ENCODE measurements at places on chromosomes 5 and 9.

DNA sequence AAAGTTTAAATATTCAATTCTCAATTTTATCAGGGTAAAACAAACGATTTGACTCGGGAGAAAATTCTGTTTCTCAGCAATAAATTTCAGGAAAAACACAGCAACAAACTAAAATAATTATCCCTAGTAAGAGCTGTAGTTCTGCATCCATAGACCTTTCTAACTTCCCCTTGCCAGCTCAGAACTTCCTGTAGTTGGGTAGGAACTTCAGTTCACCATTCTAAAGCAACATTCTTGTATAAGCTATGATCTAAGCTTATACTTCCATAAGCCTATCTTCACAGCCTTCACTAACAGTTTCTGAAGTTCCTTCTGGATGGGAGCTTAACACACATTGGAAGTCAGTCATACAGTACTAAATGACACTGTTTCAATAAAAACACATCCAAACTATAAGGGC is 96.6 kb downstream of the UBAP2 start:
- peak; percentile 13 for DNase-seq

DNA sequence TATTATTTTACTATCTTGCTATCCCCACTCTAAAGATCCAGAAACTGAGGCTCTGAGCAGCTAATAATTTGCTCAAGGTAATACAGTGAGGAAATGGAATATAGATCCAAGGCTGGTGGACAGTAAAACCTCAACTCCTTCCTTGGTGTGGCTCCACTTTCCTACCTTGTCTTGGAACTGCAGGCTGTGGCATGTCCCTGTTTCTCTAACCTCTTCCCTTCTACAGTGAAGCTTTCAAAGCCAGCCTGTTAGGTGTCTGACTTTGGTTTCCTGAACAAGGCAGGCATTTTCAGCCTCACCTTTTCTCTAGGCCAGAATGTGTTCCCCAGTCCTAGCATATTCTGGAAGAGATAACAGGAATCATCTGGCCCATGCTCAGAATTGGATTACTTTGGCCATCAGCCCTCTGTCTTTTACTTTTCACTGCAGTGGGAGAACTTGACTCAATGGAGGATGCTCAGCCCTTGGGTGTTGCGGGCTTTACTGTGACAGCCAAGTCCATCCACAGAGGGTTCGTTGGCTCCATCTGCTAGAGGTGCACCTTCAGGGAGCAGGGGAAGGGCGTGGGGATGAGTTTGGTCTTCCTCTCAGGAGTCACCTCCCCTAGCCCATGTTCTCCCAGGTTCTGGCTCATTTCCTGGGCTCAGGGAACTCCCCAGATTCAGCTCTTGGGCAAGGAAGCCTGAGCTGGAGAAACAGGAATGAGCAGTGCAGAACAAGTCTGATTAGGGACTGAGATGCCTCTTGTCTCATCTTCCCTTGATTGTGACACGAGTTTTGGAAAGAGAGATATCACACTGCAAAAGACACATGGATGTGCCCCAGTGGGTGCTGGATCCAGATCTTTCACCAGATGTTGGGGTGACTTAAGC is 1.1 kb downstream of the NIPAL4 start:
- no peak for DNase-seq

GRCh38 chr9:126635661-126636439 is 22.1 kb downstream of the LMX1B start:
- DNase-seq = no peak

- no peak for DNase-seq
Measured at GRCh38 chr9:90767523-90768100, 34.0 kb upstream of the SYK start.

GRCh38 chr5:82306151-82306550 is 28.0 kb upstream of the RPS23 start:
- no peak for DNase-seq

DNA sequence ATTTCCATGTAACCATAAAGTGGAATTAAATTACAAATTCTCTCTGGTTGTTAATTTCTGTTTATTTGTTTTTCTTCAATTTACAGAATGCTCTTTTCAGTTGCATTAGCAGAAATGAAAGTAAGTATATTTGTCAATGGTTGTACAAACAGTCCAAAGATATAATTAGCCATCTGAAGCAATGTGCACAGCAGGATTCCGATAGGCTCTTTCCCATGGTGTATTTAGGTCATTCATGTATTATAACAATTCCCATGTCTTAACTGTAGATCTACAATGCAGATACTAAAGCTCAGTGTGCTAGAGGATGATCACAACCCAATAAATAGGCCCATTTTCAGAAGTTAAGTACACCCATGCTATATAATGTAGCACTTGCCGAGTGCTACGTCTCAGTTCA is 43.8 kb downstream of the RECK start:
- DNase-seq = no peak

GRCh38 chr9:34070606-34071324 is 22.1 kb upstream of the UBAP2 start:
- no peak for DNase-seq

DNA sequence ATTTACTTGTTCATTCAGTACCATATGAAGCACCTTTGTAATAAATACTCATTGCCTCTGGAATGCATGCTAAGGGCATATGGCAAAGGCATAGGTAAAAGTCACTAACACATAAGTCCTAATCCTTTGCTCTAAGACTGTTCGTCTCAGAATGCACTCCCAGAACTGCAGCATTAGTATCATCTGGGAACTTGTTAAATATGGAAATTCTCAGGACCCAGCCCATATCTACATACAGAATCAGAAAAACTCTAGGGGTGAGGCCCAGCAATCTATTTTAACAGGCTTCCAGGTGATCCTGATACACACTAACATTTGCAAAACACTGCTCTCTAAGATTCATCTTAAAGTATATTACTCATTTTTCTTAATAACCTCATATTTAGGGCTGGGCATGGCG is 113.8 kb upstream of the CDH6 start:
- peak; percentile 5 for DNase-seq

- DNase-seq = no peak
Measured at GRCh38 chr5:4882186-4882585, 257.9 kb upstream of the ADAMTS16 start.

DNA sequence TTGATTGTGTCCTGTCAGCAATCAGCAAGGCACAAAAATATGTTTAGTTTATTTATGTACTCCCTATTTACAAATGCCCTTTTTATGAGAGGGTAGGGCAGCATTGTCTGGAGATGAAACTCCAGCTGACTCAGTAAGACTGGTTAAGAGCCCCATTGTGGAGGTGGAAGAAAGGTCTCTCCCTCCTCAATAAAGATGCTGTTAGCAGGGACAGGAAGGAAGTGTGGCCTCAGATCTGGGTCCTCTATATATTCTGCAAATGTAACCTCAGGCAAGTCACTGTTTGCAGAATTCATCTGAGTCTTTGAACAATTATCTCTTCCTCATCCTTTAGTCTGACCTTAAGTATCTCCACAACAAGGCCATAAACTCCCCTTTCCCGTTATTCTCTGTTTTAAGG is 48.3 kb upstream of the TRAF1 start:
- no peak for DNase-seq

DNA sequence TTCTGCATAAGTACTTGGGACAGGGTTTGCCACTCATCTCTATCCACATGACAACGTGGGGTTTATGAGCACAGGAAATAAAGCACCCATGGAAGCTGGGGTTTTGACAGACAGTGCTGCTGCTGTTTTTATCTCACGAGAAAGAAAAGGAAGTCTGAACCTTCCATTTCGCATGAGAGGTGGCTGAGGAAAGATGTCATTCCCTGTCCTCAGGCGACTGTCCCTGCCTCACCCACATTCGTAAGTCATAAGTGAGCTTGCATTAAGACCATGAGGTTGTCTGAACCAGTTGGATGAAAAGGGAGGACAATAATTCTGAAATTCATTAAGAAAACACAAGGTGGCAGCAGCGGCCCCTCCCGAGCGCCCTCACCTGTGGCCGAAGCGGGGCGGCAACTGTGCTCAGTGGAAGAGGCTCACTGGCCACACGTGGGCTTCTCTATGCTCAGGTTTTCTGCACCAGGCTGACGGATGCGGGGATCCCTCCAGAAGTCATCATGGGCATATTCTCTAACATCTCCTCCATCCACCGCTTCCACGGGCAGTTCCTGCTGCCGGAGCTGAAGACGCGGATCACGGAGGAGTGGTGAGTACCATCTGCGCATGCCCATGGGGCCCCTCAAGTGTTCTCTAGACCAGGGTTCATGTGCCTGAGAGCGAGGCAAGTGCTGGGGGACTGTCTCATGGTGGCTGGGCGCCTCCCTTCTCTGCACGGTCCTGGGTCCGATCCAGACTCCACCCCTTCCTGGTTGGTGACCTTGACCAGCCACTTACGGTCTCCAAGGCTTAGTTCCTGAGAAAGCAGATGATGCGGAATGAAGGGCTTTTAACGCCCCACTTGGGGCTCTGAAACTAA is 54.7 kb upstream of the SUSD3 start:
- DNase-seq = peak; percentile 66

GRCh38 chr9:78130853-78131252 is 99.2 kb upstream of the GNAQ start:
- no peak for DNase-seq

GRCh38 chr5:159642379-159642778 is 273.9 kb upstream of the ADRA1B start:
- peak; percentile 3 for DNase-seq

DNA sequence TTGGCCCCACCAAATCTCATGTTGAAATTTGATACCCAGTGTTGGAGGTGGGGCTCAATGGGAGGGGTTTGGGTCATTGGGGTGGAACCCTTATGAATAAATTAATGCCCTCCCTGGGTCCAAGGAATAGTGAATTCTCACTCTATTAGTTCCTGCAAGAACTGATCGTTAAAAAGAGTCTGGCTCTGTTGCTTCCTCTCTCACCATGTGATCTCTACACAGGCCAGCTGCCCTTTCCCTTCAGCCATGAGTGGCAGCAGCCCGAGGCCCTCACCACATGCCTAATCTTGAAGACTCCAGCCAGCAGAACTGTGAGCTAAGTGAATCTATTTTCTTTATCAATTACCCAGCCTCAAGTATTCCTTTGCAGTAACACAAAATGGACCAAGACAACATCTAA is 106.0 kb downstream of the CAAP1 start:
- DNase-seq = no peak

GRCh38 chr9:16306586-16306985 is 563.9 kb downstream of the BNC2 start:
- no peak for DNase-seq

- DNase-seq = no peak
Measured at GRCh38 chr9:129405089-129405826, 215.6 kb downstream of the C9orf50 start.

DNA sequence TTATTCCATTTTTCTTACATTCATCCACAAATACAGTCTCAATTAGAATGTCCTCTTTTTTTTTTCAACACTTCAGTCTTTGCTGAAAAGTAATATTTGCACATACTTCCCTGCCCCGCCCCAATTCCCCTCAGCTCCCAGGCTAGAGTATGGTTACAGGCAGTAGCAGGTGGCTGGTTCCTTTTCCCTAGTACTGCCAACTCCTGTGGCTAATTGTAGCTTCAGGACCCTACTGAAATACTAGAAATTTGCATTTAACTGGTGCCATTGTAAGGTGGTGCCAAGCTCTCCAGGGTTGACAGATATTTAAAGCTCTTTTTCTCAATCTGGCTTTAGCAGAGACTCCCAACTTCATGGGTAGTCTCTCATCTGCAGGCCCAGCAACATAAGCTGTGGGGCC is 80.3 kb downstream of the FAM81B start:
- DNase-seq = no peak

GRCh38 chr5:151141535-151141934 is 16.0 kb downstream of the ANXA6 start:
- DNase-seq = no peak

DNA sequence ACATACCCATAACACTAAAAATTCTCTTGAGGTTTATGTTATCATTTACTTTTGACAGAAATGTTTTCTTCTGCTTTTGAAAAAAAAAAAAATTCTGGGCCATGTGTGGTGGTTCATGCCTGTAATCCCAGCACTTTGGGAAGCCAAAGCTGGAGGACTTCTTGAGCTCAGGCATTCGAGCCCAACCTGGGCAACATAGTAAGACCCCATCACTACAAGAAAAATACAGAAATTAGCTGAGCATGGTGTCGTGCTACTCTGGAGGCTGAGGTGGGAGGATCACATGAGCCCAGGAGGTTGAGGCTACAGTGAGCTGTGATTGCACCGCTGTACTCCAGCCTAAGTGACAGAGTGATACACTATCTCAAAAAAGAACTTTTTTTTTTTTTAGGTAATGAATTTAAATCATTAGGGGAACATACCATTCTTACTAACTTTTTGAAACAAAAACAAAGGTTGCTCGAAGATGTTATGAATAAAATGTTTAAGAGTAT is 148.8 kb upstream of the DMRT1 start:
- no peak for DNase-seq

GRCh38 chr9:117733465-117733864 is 29.3 kb downstream of the TLR4 start:
- no peak for DNase-seq

GRCh38 chr9:83403527-83404238 is 134.5 kb downstream of the FRMD3 start:
- no peak for DNase-seq

DNA sequence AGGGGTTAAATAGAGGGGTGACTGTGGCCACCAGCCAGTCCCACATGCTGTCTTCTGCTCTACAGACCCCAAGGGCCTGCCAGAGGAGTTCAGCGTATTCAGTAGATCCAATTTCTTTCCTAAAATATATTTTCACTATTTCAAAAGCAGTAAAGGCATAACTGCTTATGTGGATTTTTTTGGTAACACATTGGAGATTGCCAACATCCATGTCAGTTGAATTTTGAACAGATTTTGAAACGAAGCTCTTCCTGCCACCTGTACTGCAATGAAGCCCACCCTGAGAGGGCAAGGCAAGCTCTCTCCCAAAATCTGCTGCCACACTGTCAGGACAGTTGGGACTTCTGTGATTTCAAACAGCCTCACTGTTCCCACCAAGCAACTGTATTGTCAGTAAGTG is 37.1 kb upstream of the SARDH start:
- no peak for DNase-seq

GRCh38 chr5:163870441-163870840 is 365.0 kb downstream of the MAT2B start:
- DNase-seq = no peak

Measured in hematopoietic multipotent progenitor cell treated with erythropoietin and hydrocortisone succinate and interleukin-3 and kit ligand, for 6 days (in vitro differentiated cells).